ENCODE measurements at places on chromosomes 12 and 14.

GRCh38 chr12:26746121-26746714, 86.8 kb downstream of the ITPR2 start:
- no peak for DNase-seq

GRCh38 chr12:32395026-32395425, 4.3 kb upstream of the FGD4 start:
- no peak for DNase-seq

DNA sequence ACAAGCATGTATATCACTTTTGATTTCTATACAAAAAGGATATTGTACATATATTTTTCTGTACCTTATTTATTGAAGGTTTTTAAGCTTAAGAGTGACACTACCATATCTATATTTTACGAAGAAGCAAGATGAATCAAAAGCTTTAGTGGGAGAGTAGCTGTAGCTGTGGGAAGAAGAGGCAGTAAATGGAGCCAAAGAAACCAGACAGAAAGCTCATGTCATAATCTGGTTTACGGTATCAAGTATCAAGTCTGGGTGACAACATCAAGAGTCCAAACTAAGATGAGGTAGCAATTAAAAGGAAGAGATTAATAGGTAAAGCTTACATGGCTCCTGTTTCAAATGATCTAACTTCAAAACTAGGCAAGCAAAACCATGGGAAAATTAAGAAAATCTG, 54.8 kb downstream of the CEP83 start:
- DNase-seq, result no peak

GRCh38 chr14:92717571-92718042, 30.8 kb downstream of the LGMN start:
- no peak for DNase-seq

- DNase-seq, result no peak
Observed at GRCh38 chr14:101110729-101111619, 207.5 kb upstream of the RTL1 start.

GRCh38 chr14:105023791-105024480, 3.1 kb upstream of the CDCA4 start:
- no peak for DNase-seq

GRCh38 chr12:32536000-32536345, 136.6 kb downstream of the FGD4 start:
- no peak for DNase-seq

DNA sequence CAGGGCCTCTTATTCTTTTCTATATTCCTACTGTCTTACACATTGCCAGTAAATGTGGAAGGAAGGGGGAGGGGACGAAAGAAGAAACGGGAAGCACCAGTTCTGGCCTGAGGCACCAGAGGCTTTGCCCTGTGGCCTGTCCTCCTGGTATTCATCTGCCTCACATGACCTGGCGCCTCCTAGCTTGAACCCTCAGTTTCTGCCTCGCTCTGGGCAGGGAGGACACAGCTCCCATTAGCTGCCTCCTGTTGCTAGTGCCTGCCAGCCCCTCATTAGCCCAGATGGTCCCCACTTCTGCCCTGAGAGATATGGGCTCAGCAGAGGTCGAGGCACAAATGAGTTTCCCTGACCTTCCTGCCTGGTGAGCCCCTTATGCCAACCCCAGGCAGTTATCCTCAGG, 3.0 kb upstream of the PLEKHG6 start:
- DNase-seq, result no peak

DNA sequence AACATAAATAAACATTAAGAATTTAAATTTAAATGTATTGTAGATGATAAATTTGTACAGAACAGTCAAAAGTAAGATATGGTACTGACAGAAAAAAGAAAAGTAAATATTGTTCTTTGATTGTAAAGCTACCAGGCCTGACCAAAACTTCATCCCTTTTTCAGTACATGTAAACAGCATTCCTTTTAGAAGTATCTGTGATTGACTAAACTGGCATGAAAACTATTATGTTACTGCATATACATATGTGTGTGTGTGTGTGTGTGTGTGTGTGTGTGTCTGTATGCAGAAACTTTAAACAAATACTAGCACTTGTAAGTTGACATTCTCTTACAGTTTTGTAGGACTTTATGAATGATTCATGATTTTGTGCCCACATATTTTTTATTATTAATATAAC, 270.9 kb downstream of the C12orf50 start:
- DNase-seq, result no peak

DNA sequence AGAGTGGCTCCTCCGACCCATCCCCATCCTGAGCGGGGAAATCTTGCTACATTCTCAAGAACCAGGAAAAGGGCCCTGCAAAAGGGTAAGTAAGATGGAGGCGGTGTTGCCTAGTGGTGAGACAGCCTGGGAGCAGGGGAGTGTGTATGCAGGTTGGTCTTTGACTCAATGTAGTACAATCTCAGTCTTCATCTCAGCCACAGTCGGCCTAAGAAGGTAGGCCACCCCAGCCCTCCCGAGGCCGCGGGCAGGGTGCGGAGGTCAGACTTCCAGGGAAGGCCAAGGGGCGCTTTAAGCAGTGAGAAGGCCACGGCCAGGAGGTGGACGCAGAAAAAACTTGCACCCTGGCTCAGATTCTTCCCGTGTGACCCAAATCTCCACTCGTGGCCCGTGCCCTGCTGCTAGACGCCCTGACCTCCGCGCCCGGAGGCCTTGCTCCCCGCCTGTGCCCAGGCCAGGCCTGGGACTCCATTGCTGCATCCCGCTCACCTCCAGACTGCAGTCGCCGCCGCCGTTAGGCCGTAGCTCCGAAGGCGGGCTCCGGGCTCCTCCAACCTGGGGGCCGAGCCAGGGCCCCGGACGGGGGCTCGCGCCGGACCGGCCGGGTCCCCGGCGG, 435 bp downstream of the FOXM1 start:
- no peak for DNase-seq

- no peak for DNase-seq
Observed at GRCh38 chr12:29517264-29517663, 19.8 kb upstream of the OVCH1 start.

- no peak for DNase-seq
Observed at GRCh38 chr14:75208843-75209242, 32.4 kb upstream of the TMED10 start.

GRCh38 chr14:44979740-44980356, 17.9 kb downstream of the TOGARAM1 start:
- DNase-seq, result no peak

DNA sequence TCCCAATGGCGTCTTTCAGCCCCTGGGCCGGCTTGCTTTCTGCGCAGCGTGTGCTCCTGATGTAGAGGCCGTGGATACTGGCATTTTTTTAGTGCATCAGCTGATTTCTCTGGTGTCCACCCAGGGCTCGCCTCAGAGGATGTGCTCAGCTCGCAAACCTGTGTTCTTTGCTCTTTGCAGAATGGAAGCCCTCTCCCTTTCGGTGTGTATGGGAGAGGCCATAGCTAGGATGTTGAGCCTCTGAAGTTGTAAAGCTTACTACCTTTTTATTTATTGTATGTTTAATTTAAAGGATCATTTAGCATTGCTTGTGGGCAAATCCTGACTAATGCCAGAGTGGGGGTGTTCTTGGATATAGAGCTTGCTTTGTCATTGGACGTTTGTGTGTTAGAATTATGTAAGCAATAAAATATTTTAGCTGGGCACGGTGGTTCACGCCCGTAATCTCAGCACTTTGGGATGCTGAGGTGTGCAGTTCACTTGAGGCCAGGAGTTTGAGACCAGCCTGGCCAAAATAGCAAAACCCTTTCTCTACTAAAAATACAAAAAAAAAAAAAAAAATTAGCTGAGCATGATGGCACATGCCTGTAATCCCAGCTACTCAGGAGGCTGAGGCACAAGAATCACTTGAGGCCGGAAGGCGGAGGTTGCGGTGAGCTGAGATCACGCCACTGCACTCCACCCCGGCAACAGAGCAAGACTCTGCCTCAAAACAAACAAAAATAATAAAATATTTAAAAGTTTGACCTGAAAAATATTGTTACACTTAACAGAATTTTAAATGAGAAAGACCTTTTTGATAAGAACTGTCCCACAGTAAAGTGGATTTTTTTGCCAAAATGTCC, 52.6 kb upstream of the MMP17 start:
- no peak for DNase-seq

DNA sequence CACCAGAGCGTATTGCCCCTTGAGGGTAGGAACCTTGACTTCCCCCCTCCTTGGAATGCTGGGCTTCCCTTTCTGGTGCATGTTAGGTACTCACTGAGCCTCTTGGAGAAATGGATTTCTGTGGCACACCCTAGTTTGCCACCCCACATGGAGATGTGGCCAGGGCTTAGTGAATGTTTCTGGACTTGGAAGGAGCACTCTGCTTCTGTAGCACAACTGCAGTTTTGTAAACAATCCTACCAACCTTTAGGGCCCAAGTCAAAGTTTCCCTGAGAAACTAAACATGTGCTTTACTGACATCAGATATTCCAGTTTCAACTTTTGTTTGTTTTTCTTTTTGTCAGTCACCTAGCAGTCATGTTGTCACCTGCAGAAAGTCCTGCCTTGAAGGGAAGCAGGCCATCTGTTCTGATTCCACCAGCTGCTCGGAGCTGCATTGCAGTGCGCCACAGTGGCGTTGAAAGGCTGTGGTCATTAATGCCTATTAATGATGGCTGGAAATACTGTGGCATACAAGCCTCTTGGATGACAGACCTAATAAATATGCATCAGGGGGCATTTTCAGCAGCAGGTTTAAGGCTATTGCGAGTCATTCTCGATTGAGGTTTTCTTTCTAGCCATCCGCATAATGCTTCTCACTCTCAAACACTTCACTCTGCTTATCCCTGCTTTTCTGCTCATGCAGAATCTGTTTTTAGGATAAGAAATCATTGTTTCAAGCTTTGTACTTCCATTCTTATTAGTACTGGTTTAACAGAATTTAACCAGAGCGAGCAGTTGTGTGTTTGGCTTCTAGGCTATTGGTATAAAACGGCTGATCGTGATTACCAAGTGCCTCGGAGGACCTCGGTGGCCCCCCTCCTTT, 7.8 kb downstream of the PELI2 start:
- no peak for DNase-seq

DNA sequence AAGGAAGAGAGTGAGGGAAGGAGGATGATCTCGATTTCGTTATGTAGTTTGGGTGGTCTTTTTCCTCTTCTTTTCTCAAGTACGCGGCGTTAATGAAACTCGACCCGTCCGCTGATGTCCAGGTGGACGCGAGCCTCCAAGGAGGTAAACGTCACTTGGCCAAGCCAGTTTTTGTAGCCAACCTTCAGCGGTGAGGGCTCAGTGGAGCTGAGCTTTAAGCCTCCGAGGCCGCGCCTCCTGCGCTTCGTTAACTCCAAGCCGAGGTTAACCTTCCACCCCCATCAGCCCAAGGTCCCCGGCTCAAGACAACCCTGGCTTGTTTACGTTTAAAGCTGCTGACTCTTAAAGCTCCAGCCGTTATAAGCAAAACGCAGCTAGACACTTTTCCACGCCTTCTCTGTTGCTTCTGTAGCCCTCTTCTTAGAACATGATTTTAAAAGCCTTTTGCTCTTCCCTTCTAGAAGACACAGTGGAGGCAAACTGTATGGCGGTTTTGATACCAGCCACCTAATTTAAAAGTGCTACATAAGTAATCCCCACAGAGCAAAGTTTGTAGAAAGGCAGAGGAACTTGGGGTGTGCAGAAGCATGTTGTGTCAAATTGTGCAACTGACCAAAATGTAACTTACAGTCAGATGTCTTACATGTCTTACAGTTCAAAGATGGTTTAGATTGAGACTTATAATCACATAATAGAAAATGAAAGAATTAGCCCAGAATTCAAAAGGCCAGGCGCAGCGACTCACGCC, 923 bp upstream of the ITPR2 start:
- DNase-seq, result no peak

DNA sequence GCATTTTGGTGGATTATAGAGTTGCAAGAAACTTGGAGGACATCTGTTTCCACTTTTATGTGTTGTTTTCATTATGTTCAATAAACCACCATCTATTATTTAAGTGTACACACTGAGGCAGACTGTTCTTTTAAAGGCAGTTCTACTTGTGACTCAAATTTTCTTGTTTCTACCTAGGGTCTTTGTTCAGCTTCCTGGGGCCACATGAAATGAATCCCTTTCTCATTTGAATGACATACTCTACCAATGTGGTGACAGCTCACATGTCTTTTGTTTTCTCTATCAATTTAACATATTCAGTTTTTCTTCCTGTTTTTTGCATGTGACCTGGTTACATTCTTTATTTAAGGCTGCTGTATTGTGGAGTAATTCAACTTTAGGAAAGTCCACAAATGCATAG, 7.9 kb downstream of the SLC16A7 start:
- DNase-seq, result no peak

DNA sequence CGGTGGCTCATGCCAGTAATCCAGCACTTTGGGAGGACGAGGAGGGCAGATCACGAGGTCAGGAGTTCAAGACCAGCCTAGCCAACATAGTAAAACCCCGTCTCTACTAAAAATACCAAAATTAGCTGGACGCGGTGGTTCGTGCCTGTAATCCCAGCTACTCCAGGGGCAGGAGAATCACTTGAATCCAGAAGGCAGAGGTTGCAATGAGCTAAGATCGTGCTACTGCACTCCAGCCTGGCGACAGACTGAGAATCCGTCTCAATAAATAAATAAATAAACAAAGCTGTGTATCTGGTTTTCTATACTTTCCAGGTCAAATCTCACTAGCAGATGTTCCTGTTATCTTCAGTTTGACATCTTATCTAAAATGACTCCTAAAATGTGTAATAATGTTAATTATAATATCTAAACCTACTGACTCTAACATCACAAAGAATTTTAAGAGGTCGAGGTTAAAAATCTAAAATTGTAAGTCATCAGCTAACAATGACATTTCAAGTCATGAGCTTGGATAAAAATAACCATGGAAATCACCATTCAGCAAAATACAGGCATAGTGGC, 2.4 kb upstream of the SRP54 start:
- DNase-seq, result no peak

DNA sequence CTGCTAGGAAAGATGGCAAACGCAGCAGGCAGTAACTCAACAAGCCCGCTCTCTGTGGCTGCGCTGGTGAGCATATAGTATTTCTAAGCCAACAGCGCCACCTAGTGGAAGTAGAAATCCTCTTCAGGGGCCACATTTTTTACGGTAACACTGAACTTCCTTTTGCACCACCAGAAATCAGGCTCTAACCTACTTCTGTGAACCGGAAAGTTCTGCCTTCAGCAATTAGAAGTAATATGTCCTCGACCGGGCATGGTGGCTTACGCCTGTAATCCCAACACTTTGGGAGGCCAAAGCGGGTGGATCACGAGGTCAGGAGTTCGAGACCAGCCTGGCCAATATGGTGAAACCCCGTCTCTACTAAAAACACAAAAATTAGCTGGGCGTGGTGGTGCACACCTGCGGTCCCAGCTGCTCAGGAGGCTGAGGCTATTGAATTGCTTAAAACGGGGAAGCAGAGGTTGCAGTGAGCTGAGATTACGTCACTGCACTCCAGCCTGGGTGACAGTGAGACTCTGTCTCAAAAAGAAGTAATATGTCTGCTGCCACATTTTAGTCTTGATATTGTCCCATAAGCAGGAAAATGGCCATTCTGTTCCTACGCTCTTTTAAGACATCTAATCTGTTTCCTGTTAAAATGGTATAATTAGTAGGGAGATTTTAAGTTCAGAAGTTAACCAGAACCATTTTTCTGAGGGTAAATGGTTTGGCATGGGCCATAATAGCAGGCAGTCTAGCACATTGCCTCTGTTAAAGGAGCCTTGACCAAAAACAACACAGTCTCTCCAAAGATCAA, 26.8 kb downstream of the APOBEC1 start:
- peak; percentile 91 for DNase-seq
